ENCODE measurements at places on chromosomes 12 and 14.

- DNase-seq, result no peak
These were observed 135.3 kb downstream of the FGD4 start for GRCh38 chr12:32534698-32535097.

DNA sequence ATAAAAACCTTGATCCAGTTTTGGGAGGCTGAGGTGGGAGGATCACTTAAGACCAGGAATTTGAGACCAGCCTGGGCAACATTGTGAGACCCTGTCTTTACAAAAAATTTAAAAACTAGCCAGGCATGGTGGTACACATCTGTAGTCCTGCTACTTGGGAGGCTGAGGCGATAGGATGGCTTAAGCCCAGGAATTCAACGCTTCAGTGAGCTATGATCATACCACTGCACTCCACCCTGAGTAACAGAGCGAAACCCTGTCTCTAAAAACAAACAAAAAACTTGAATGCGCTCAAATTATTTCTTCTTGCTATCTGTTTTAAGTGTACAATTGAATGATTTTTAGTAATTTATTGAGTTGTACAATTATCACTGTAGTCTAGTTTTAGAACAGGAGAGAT lies 20.1 kb downstream of the WDR20 start:
- no peak for DNase-seq

- no peak for DNase-seq
These were observed 1.2 kb downstream of the HNRNPC start for GRCh38 chr14:21267886-21268616.

GRCh38 chr14:44370727-44371126 lies 136.4 kb downstream of the FSCB start:
- no peak for DNase-seq

GRCh38 chr14:36773136-36773540 lies 111.5 kb downstream of the PAX9 start:
- DNase-seq, result no peak

DNA sequence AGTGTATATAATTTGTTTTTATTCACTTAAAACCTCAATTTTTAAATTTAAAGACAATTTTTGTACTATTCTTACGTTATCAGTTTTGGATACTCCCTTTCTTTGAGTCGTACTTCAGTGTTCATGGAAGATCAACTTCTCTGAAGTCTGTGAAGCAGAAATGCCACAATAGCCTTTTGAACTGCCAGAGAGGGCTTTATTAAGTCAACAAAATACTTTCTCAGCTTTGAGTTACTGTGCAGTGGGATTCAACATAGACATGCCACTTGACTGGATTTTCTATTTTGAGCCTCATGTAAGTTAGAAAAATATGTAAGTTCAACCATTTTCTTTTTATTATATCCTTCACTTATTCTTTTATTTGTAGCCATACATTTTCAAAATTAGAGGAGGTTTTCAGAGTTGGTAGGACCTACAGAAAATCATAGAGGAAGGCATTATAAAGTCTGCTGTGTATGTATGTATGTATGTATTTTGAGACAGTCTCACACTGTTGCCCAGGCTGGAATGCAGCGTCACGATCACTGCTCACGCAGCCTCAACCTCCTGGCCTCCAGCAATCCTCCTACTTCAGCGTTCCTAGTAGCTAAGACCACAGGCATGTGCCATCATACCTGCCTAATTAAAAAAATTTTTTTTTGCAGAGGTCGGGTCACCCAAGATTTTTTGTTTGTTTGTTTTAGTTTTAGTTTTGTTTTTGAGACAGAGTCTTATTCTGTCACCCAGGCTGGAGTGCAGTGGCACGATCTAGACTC lies 31.3 kb upstream of the BCAT1 start:
- DNase-seq, result no peak

DNA sequence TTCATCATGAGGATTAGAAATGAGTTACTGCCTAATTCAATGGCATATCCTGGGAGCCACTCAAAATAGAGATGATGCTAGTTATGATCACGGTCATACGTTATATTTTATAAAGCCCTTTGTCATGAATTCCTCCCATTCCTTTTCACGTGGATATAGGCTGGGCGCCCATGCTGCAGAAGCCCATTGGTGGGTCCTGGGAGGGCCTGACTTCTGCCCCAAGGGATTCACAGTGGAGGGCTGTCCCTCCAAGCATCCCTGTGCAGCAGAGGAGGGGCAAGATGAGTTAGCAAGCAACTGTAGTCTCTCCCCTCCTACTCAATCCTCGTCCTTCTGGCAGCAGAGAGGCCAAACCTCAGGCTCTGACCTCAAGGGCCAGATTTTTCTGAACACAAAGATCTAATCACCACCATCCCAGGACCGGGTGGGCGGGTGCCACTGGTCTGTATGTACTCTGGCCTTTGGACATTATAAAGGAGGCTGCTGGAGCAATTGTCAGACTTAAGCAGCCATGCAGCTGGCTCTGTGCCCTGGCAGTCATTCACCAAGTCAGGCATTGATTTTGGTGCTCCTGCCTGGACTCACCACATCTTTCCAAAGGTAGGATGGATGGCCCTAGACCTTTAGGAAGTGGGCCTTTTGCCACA lies 8.6 kb downstream of the GLTP start:
- DNase-seq, result no peak

DNA sequence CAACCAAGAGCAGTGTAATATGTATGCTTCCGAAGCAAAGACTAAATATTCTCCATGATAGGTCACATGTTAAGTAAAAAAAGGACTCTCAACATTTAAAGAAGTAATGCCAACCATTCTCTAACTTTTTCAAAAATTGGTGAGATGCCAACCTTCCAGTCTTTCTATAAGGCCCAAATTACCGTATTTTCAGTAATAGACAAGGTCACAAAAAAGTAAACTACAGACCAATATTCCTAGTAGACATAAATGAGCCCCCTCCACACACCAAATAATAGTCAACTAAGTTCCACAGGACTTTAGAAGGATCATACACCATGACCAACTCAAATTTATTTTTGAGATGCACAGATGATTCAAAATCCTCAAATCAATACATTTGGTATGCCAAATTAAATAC lies 867.4 kb downstream of the TMEM121 start:
- DNase-seq, result no peak

- DNase-seq, result no peak
These were observed 225.2 kb upstream of the RTL1 start for GRCh38 chr14:101128478-101129321.

DNA sequence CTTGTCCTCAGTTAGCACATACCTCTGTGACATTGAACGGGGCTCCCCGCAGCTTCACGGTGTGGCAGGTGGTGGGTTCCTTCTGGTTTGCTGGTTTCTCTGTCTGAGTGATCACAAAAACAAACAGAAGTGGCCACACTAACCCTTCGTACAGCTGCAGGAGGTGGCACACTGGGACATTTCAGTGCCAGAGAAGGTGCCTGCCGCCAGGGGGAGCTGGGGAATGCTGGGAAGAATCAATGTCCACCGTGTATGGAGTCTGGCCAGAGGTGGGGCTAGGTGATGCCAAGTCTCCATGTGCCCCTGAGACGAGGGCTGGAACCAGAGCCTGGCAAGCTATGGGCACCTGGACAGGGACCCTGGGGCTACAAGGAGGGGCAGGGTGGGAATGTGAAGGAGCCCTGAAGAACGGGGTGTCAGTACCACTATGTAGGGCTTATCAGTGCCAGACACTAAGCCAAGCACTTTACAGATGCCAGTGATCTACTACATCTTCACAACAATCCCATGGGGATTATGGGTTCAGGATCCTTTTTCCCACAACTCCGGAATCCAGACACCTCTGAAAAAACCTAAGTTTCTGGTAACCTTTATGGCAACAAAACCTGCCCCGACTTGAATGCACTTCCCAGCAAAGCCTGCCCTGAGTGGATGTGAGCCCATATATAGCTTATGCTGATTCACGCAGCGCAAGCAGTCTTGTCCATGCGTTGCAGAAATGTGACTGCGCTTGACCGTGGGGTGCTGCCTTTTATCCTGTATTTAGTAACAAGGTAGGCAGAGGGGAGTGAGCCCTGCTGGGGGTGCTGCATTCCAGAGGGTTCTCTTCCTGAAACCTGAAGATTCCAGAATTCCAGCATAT lies 10.8 kb downstream of the RBM19 start:
- DNase-seq, result no peak

GRCh38 chr14:88793259-88793625 lies 489 bp upstream of the EML5 start:
- no peak for DNase-seq

DNA sequence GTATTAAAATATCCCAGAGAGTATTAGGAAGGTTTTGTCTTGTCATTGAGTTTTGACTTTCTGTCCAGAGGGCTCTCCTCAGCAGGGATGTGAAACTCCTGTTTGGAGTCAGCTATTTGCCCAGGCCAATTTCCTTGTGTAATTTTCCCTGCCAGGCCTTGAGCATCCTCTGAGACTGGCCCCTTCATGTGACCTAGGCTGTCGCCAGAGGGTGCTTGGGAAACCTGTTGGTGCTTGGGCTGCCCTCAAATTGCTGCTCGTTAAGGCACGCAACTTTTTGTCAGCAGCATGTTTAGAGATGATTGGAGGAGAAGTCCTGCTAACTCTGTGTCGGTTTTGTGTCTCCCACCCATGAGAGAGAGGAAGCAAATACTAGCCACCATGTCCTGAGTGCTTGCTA lies 39.1 kb downstream of the IQSEC3 start:
- DNase-seq, result no peak

DNA sequence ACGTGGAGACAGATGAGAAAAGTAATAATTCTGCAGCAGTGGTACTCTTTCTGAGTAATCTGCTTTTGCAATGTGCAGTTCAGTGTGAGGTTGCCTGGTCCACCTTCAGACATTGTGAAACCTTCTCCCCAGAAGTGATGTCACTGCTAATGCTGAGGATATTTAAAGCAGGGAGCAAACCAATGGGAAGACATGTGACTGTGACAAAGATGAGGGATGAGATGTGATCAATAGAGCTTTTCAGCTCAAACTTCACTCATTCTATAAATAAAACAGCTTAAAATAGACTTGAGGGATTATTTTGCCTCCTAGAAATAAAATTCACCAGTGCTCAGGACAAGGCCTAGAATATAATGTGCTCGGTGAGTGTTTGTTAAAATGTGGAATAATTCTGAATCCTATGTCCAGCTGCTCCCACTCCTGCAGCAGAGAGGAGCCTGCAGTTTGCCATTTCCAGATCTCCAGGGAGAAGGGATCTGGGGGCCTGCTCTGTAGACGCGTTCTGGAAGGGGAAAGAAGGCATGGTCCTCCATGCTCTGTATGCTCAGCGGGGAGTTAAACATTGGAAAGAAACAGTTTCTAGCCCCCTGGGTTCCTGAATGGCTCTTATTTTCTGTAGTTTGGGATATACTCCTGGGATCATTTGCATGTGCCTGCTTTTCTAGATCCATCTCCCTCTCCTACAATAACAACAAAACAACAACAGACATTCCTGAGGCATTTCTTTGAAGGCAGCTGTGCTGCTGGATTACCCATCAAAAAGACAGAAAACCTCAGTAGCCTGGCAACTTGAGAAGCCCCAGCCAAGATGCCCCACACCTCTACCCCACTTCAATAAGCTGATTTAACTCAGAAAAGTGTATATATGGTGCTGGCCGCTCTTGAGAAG lies 8.9 kb downstream of the SLC7A8 start:
- no peak for DNase-seq

GRCh38 chr14:36054353-36055051 lies 122.0 kb downstream of the PTCSC3 start:
- no peak for DNase-seq

- no peak for DNase-seq
These were observed 13.0 kb downstream of the ERG28 start for GRCh38 chr14:75647640-75648039.

- DNase-seq, result no peak
These were observed 65.1 kb upstream of the NCOR2 start for GRCh38 chr12:124632519-124632984.

- no peak for DNase-seq
These were observed 155.0 kb upstream of the TMPO start for GRCh38 chr12:98360401-98360800.

DNA sequence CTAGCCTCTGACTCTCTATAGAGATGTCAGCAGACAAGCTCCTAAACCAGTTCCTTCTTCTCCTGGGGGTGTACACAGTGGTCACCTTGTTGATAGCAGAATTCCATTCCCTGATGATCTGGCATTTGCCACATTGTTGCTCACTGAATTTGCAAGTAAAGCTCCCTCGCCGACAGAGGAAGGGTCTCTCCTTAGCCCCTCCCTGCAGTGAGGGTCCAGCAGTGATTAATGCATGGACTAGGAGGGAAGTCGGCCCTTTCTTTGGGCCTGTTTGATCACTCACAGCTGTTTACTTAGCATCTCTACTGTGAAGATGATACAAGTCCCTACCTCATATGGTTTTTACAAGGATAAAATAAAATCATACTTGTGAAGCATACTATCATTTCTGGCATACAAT lies 23.3 kb upstream of the APPL2 start:
- DNase-seq, result no peak

- no peak for DNase-seq
These were observed 62.4 kb downstream of the ANO2 start for GRCh38 chr12:5882511-5883190.

DNA sequence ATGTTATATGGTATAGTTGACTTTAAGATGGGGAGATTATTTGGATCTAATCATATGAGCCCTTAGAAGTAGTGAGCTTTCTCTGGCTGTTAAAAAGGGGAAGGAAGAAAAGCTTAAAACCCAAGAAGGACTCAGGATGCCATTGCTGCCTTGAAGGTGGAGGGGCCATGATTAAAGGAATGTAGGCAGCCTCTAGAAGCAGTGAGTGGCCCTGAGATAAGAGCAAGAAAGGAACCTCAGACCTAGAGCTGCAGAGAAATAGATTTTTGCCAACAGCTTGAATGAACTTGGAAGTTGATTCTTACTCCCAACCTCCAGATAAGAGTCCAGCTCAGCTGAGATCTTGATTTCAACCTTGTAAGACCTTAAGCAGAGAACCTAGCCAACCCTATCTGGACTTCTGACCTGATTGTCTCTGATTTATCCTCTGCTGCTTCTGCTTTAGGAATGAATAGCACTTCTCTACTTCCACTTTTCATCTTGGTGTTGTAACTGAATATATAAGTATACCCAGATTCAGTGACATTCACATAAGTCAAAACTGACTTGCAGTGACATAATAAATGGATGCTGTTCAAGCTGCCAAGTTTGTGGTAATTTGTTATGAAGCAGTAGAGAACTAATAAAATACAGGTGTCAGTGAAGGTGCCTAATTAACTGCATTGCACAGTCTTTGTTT lies 33.5 kb downstream of the RAD51B start:
- DNase-seq, result no peak

DNA sequence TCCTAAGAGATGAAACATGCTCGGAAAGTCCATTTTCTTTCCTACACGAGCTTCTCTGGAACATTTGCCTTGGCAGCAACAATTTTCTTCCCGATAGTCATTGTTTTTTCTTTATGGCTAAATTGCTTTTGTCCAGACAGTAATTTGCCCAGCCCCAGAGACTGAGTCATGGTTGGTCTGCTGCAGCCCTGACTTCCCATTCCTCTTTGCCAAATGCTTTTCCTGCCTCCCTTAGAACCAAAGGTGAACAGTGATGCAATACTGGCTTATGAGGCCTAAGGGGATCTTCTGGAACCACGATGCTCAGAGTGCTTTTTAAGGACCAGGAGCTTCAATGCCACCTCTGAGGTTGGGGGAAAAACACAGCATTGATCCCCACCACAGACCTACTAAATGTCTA lies 1599.6 kb upstream of the TMEM132C start:
- DNase-seq, result no peak
